ENCODE measurements at places on chromosomes 4 and X.

- DNase-seq: no peak
- no peaks in the 10 kb centered on the region for H3K36me3 ChIP-seq
- no peak overlapping the region for H3K27ac ChIP-seq
- H3K27me3 ChIP-seq: no peaks in the 10 kb centered on the region
- H3K4me3 ChIP-seq: no peak overlapping the region
Measured at GRCh38 chrX:82134378-82134777, 932.5 kb downstream of the SH3BGRL start.

GRCh38 chr4:38669208-38669607 is 5.2 kb downstream of the KLF3 start:
- no peaks in the 10 kb centered on the region for H3K27me3 ChIP-seq
- H3K4me1 ChIP-seq: peaks cover 57% of the 10 kb centered on the region
- H3K27ac ChIP-seq: peak overlapping the region; percentile 23
- no peak for DNase-seq
- H3K4me3 ChIP-seq: no peak overlapping the region

DNA sequence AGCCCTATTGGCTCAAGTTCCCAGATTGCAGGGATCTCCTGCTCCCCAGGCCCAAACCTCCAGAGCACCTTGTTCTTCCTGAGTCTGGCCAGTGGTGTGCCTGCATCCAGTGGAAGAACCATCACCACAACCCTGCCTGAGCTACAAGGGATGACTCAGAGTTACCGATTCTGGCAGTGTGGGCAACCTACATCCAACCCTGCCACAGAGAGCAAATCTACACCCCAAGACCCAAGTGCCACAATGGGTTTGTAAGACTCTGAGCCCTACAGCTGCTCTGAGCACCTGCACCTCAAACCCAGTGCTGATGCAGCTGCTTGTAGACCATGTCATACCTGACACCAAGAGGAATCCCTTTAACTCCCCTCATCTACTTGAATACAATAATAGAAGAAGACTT is 110.0 kb downstream of the SOWAHB start:
- H3K4me3 ChIP-seq: no peak overlapping the region
- no peak overlapping the region for H3K27ac ChIP-seq
- H3K4me1 ChIP-seq: no peaks in the 10 kb centered on the region
- H3K27me3 ChIP-seq: no peaks in the 10 kb centered on the region
- H3K36me3 ChIP-seq: no peaks in the 10 kb centered on the region

GRCh38 chrX:153726286-153727122 is 1.8 kb downstream of the ABCD1 start:
- peaks cover 53% of the 10 kb centered on the region for H3K4me1 ChIP-seq
- peaks cover 2% of the 10 kb centered on the region for H3K36me3 ChIP-seq
- H3K4me3 ChIP-seq: peak overlapping the region; percentile 9
- DNase-seq: peak; percentile 77
- H3K27me3 ChIP-seq: no peaks in the 10 kb centered on the region

GRCh38 chr4:8641931-8642650 is 49.5 kb downstream of the CPZ start:
- no peak overlapping the region for H3K27ac ChIP-seq
- no peaks in the 10 kb centered on the region for H3K4me1 ChIP-seq
- no peaks in the 10 kb centered on the region for H3K36me3 ChIP-seq

DNA sequence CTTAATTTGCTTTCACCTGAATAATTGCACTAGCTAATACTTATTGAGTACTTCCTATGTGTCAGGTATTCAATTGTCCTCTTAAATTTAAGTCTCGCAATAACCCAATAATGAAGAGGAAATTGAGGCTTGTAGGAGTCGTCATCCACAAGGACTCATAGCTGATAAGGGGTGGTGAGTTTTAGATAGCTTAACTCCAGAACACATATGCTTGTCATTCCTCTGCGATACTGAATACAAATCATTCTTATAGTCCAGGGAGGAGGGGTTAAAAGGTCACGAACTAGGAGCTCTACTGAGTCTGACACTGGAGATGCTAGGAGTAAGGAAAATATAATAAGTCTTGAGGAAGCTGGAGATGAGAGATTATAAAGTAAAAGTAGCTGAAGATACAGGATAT is 1.4 kb upstream of the PACRGL start:
- no peaks in the 10 kb centered on the region for H3K36me3 ChIP-seq
- no peaks in the 10 kb centered on the region for H3K27me3 ChIP-seq
- no peak for DNase-seq
- no peak overlapping the region for H3K4me3 ChIP-seq
- peaks cover 8% of the 10 kb centered on the region for H3K4me1 ChIP-seq
